Spleen (tissue), 13 donors: ENCODE measurements at places on chromosomes 16 and 17.

GRCh38 chr16:1096169-1097082 lies at the start of gene C1QTNF8:
Gene C1QTNF8, minus strand, starts transcription at chr16:1096244. Its CDS starts 1,322 bp downstream, at chr16:1094922.
- no peak for DNase-seq

GRCh38 chr17:70521821-70522256 lies 352.5 kb downstream of the KCNJ2 start:
- DNase-seq = no peak

- DNase-seq = no peak
Measured at GRCh38 chr17:37092071-37092470, 143.3 kb downstream of the AATF start.

- DNase-seq = peak; percentile 47
Measured at GRCh38 chr17:48612854-48613691, 2.0 kb downstream of the HOXB8 start.

GRCh38 chr17:64190472-64190871 lies 60.5 kb upstream of the ERN1 start:
- DNase-seq = no peak

GRCh38 chr16:81634380-81635062 lies 144.6 kb upstream of the PLCG2 start:
- no peak for DNase-seq

GRCh38 chr17:2937331-2938003 lies 125.9 kb downstream of the OR1D5 start:
- no peak for DNase-seq
